ENCODE measurements at places on chromosomes 4 and X.

DNA sequence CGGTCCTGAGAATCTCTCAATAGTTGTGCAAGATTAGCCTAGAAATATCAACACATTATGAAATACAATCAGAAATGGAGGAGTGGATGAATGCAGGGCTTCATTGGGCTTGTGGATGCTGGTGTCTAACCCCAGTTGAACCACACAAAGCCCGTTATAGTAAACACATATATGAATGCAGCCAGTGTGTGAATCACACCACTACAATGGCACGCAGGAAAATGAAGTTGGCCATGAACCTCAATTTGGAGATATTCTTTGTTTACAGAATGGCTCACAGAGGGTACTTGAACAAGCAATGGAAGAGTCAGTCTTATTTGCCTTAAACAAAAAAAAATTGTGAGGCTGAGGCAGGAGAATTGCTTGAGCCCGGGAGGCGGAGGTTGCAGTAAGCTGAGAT lies 57.8 kb downstream of the SOD3 start:
- DNase-seq: no peak

- no peak for DNase-seq
These were observed 7.0 kb downstream of the AFF2 start for GRCh38 chrX:148507418-148507817.

DNA sequence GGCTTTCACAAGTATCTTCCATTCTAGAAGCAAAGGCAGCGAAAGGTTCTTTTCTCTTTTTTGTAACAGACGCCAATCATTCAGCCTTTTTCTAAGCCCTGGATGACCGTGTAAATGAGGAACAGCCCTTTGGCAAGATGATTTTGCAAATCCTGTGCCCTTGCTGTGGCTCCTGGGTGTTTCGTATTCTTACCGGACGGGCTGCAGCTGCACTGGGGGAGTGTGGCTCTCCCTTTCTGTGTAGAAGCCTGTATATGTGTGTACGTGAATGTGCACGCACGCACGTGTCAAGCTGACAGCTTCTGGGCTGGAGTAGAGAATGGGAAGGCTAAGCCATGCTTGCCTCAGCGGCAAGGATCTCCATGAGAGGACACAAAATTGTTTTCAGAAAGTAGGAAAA lies 8.2 kb downstream of the GRPEL1 start:
- DNase-seq: no peak

- no peak for DNase-seq
These were observed 49.1 kb upstream of the FBXW7 start for GRCh38 chr4:152585023-152585441.

- no peak for DNase-seq
These were observed 303.0 kb upstream of the GALNT7 start for GRCh38 chr4:172865531-172866127.

GRCh38 chr4:109441862-109442458 lies 8.3 kb downstream of the SEC24B start:
- DNase-seq: no peak

GRCh38 chr4:52655506-52655905 lies 3.6 kb downstream of the USP46 start:
- DNase-seq: no peak

DNA sequence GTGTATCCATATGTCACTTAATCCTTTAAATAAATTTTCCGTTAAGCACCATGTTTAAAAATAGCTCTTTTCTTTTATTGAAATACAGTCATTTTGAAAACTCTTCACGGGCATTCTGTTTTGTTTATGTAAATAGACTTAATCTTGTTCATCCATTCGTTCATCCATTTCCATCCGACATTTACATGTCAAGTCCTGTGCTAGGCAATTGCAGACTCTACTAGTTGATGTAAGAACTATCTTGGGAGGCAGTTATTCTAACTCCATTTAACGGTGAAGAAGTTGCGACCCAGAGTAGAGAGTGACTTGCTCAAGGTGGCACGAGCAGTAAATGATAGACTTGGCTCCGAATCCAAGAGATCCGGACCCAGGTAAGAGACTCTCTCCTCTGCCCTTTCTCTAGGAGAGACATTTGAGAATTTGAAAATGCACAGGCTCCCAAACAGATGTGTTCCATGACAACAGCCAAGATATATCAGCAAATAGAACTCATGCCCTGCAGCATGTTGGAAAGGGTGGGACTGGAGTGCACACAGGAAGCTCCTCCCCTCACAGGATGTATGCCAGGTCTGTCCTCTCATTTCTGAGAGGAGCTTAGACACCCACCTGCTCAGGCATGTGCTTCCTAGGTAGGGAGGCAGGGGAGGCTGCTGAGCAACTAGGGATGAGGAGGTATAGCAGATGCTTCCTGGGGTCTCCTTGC lies 64.5 kb downstream of the DRD5 start:
- DNase-seq: no peak

DNA sequence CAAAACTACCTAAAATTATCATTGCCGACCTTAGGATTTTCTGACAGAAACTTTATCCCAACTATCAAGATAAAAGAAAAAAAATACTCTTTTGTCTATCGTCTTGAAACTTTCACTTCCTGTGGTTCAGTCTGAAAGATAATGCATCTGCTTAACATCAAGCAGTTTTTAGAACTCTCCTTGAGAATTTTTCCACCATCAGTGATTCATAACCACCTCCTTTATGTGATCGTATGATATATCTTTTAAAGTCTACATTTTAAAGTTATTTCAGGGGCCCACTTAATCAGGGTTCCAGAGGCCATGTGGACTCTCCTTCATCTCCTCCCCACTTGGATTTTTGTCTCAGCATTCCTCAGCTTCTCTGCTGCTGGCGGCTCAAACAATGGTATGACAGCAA lies 272.8 kb upstream of the TENM3 start:
- DNase-seq: no peak

GRCh38 chrX:29852767-29853166 lies 362.6 kb upstream of the MAGEB2 start:
- DNase-seq: no peak

- DNase-seq: no peak
These were observed 29.3 kb upstream of the TLR3 start for GRCh38 chr4:186039697-186040096.

GRCh38 chrX:8447368-8447767 lies 17.3 kb upstream of the VCX3B start:
- no peak for DNase-seq

DNA sequence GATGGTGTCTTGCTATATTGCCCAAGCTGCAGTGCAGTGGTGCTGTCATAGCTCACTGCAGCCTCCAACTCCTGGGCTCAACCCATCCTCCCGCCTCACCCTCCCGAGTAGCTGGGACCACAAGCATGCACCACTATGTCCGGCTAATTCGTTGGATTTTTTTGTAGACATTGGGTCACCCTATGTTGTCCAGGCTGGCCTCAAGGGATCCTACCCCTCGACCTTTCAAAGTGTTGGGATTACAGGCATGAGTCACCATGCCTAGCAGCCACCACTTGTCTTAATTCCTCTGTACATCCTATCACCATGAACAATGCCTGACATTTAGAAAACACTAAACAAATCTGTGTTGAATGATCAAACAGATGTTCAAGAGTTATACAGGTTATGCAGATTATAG lies 76.7 kb downstream of the NLGN4X start:
- DNase-seq: no peak

GRCh38 chr4:41918278-41918677 lies 17.0 kb upstream of the TMEM33 start:
- no peak for DNase-seq

DNA sequence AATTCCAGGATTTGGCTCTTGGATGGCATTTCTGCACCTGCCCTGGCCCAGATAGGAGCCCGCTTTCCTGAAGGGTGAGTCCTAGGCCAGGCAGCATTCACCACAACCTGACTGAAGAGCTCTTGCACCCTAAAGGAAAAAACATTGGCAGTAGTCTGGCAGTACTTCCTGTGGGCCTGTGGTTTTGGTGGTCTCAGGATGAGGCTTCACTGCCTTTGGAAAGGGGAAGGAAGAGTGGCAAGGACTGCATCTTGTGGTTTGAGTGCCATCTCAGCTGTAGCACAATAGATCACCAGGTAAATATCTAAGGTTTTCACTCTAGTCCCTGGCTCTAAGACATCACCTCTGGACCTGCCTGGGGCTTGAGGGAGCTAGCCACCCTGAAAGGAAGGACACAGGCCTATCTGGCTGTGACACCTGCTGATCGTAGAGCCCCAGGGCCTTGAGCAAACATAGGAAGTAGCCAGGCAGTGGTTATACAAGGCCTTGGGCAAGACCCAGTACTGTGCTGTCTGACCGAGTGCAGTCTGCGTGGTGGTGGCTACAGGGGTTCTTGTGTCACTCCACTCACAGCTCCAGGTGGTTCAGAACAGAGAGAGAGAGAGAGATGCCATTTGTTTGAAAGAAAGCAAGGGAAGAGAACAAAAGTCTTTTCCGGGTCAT lies 28.5 kb upstream of the PRRG1 start:
- no peak for DNase-seq

GRCh38 chrX:55715847-55716246 lies 1.7 kb upstream of the RRAGB start:
- DNase-seq: no peak

GRCh38 chr4:25112995-25113380 lies 47.3 kb downstream of the SEPSECS start:
- no peak for DNase-seq

DNA sequence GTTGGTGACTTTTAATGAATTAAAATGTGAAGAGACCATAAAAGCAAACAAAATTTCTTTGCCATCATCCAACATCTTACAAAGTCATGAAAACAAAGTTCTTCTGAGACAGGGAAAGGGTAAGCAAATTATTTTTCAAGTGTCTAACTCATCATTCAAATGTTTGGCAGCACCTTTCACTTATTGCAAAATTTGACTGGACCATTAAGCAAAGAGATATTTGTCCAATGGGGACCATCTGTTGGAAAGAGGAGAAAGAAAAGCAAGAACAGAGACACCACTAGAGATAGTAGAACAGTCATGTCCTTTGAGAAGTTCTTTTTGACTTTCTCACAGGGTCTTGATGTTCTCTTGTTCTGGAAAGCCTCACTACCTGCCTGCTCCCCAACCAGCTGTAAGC lies 330.1 kb downstream of the PAPSS1 start:
- no peak for DNase-seq

- no peak for DNase-seq
These were observed 219.6 kb downstream of the CAMK2D start for GRCh38 chr4:113541933-113542332.

DNA sequence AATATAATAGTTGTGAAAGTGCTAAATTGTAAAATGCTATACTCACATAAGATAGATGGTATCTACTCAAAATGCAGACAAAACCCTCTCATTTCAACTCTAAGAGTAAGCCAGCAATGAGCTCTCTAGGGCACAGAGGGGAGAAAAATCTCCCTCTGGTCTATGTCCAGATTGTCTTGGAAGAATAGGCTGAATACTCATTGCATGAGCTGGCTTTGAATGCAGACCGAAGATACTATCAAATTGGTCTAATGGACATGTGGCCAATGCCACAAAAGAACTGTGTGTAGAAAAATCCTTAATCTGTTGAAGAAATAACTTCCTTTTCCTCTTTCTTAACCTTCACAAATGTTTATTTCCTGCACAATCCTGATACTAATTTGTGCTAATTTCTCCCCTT lies 3.5 kb downstream of the ZXDA start:
- no peak for DNase-seq

DNA sequence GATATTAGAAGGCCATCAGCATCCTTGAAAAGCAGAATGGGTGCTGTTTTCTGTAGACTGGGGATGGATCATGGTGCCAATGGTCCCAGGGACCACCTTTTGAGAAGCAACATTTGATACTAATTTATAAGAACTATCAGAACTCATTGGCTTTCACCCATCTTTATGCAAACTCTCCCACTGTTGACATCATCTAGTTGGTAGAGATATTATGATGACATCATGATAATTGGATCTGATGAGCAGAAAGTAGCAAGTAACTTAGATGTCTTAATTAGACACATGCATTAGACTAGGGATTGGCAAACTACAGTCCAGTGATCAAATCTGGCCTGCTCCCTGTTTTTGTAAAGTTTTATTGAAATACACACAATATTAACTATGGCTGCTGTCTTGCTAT lies 181.0 kb downstream of the DCHS2 start:
- no peak for DNase-seq

DNA sequence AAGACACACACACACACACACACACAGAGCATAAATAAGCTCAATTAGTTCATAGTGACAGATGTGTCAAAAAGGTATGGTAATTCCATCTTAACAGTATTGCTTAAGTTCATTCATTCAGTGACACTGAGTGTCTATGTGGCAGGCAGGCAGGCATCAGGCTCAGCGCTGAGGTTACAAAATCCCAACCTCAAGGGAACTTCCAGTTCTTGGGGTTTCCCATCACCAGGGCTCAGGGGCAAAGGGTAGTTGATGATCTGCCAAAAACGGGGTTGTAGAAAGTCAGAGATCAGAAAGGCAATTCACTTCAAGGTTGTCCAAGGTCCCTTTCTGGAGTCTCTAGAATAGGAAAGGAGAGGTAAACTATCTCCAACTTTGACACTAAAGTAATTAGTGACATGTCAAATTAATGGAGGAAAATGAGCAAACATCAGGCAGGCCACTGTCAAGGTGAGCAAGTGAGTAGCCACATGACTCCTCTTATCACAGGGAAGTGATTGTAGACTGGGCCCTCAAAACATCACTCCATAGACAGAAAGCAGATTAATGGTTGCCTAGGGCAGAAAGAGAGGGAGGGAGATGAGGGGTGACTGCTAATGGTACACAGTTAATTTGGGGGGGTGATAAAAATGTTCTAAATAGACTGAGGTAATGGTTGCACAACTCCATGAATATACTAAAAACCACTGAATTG lies 41.8 kb downstream of the GPC4 start:
- no peak for DNase-seq

DNA sequence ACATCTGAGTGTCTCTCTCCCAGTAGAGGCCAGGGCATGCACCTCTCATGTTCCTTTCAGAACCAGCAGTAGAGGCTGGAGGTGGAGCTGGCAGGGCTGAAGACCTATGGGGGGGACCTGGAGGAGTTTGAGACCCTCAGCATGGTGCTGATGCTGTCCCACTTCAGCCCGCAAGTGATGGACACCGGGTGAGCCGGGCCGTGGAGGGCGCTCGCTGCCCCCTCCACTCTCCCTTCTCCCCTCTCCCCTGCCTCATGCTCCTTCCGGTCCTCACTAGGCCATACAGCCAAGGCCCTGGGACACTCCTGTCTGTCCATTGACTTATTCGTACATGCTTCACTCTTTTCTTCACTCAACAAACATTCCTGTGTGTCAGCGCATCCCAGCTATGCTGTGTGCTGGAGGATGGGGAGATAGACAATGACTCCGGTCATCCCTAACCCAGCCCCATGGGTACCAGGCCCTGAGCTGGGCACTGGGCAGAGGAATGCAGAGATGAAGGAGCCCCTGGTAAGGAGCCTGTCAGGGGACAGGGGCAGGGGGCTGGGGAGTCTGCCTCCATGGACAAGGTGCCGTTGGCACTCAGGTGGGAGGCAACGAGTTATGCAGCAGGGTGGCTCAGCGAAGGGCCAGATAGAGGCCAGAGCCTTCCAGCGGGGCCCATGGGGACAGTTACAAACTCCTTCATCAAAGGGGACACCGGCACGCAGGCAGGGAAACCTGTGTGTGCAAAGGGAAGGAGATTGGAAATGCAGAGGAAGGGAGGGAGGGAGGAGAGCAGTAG lies 28.4 kb upstream of the WFS1 start:
- no peak for DNase-seq

GRCh38 chrX:31988975-31989374 lies 917.1 kb upstream of the FTHL17 start:
- no peak for DNase-seq

GRCh38 chrX:106898462-106898861 lies 4.7 kb downstream of the RIPPLY1 start:
- DNase-seq: peak; percentile 6

All from T-helper 1 cell (primary cell).